ENCODE measurements at places on chromosomes 2 and 18. TPM values are rescaled to one million over a fixed set of nuclear protein-coding genes. Genes with fewer than 3 reads are reported as not detected.

DNA sequence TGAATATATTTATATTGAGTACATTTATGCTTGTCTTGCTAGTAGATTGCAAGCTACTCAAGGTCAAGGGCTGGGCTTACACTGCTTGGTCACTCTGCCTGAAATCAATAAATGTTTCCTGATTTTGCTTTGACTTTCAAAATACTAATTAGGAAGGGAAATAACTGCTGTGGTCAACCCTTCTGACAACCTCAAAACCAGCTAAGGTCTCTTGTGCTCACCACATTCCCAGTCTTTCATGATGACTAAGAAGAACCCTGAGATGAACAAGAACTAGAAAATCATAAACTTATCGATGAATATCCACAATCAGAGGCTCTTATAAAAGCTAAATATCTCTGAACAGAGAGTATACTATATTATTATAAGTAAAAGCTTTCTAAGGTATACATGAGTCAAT is 33.3 kb downstream of the ABCB11 start:
- DNase-seq, result no peak

GRCh38 chr18:61992285-61992684 is 99.5 kb upstream of the RNF152 start:
- peak; percentile 82 for DNase-seq

DNA sequence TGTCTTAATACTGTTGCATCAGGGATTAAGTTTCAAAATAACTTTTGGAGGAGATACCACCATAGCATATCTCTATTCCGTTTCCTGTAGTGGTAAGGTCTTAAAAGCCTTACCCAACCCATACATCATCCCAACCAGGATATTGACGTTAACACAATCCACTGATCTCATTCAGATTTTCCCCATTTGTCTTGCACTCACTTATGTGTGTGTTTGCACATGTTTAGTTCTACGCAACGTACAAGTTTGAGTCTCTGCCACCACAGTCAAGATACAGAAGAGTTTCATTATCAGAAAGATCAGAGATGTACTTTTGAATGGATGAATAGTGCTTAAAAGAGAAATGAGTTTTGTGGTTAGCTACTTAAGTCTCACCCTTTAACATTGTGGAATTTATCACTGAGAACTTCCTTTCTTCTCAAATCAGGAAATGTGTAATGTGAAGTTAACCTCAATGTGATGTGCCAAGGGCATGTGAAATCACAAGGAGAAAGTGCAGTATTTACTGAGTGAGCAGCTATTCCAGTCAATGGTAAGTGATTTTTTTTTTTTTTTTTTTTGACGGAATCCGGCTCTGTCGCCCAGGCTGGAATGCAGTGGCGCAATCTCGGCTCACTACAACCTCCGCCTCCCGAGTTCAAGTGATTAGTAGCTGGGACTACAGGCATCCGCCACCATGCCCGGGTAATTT is 69.2 kb upstream of the EPHA4 start:
- no peak for DNase-seq

DNA sequence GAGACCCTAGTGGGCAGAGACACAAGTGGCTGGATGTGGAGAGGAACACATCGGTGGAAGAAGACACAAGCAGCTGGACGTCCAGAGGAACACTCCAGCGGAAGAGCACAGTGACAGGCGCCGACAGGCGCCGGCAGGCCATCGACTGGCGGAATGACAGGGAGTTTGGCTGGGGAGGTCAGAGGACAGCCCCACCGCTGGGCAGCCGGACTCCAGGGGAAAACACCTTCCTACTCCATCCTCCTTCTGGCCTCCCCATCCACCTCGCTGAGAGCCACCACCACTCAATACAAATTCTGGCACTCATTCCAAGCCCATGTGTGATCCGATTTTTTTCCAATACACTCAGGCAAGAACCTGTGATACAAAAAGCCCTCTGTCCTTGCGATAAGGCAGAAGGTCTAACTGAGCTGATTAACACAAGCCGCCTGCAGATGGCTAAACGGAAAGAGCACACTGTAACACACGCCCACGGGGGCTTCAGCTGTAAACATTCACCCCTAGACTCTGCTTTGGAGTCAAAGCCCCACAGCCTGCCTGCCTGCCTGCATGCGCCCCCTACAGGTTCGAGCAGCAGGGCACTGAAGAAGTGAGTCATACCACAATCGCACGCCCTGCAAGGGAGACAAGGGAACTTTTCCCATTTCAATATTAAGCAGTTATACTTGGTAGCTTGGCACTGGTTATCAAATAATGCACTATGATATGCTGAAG is 50.2 kb upstream of the LRP1B start:
- DNase-seq, result peak; percentile 12

DNA sequence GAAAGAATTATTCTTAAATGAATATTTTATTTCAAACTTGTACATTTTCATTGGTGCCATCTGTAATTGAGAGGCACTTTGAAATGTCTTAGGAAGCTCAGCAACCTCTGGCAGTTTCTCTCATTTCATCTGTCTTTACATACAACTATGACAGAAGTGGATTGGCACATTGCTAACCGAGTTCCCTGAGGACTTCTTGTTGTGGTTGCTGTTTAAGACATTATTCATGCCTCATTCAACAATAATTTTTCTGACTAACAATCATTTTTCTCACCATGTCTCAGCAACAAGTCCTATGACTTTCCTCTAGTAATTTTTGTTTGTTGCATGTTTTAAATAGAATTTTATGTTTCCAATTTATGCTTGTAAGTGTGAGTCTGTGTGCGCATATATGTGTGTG is 284.0 kb upstream of the CWC22 start:
- DNase-seq, result peak; percentile 60

DNA sequence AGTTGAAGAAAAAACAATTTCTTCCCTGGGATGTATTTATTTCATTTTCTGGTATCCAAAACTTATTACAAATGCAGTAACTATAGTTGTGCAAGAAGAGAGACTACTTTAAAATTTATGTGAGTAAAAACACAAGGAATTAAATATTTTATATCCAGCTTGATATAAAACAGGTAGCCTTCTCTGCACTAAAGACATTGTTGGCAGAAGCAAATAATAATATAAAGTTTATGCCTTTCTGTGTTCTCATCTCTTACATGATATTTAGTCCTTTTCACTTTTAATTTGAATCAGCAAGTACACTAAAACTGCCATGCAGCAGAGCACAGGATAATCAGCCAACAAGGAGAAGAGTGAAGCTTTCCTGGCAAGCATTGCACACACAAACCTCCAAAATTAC is 352.7 kb downstream of the ARL6IP6 start:
- DNase-seq, result no peak

GRCh38 chr2:227485429-227485828 is 13.5 kb downstream of the AGFG1 start:
- no peak for DNase-seq

DNA sequence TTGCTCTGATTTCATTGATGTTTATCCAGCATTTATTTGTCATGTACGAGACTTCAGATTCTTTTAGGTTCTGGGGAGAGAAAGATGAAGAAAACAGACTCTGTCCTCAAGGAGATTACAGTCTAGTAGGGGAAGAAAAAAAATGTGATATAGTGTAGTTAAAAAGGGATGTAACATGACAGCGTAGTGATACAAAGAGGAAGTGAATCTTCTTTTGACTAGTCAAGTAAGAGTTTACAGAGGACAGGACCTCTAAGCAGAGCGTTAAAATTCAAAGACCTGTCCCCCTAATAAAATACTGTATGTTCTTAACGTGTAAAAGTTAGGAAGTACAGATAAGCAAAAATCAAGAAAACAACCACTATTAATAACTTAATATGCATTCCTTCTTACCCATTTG is 47.7 kb downstream of the NCOA1 start:
- DNase-seq, result no peak

DNA sequence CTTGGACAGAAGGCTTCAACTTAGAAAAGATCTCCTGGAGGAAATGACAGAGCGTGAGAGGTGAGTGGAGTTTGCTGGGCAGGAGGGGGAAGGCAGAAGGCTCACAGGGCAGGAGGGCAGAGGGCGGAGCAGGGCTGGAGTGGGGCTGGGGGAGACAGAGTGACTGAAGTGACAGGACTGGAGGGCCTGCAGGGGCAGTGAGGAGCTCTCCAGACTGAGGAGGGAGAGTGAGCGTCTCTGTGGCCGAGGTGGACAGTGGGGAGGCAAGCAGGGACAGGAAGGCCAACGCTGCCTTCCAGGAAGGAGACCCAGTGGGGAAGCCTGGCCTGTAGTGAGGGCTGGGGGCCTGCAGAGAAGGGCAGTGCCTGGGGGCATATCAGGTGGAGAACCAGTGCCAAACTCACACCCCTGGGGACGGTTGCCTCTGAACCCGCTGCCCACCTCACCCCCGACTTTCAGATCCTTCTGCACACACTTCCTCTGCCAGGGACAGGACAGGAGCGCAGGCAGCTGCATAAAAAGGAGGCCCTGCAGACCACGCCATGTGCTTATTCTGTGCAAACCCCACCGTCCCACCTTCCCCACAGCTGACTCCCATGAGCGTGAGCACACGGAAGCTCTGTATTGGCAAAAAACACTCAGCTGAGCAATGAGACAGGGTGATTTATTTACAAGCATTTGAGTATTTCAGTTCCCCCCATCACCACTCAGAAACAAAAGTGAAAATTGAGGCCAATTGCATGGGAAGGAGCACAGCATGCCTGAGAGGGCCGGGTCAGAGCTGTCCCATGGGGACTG is 244.3 kb downstream of the FAM210A start:
- DNase-seq, result no peak

- DNase-seq, result peak; percentile 40
Observed at GRCh38 chr2:159564081-159564480, 52.3 kb downstream of the BAZ2B start.

DNA sequence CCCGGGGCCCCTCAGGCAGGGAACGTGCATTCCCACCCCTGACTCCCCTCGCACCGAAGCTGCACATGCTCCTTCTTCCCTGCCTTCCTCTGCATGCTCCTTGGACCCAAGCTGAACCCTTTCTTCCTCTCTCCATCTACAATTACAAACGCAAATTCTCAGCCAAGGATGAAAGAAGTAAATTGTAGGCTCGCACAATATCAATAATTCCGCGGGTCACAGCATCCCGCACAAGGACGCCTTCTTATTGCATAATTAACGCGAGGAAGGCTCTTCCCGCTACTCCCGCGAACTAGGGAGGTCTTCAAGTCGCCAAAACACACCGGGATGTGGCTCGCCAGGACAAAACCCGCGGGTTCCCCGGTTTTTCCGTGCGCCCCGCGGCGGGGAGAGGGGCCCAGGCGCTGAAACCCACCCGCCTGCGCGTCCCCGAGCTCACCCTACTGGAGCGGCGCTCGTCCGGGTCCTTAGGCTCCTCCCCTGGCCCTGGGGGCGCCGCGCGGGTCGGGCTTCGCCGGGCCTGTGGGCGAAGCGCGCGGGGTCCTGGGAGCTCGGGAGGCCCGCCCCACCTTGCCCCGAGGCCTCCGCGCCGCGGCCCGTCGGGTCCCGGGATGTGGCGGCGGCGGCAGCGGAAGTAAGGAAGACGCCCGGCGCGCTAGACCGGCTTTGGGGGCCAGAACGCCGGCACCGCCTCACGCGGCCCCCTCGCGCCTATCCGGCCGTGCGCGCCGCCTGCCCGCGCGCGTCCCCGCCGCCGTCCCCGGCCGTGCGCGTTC is at the start of gene CHST10:
CHST10 (minus strand) TSS at position 734 of the 776 bp plus-strand sequence. CDS start 10,993 bp downstream, outside the sequence.
- DNase-seq, result peak; percentile 28

DNA sequence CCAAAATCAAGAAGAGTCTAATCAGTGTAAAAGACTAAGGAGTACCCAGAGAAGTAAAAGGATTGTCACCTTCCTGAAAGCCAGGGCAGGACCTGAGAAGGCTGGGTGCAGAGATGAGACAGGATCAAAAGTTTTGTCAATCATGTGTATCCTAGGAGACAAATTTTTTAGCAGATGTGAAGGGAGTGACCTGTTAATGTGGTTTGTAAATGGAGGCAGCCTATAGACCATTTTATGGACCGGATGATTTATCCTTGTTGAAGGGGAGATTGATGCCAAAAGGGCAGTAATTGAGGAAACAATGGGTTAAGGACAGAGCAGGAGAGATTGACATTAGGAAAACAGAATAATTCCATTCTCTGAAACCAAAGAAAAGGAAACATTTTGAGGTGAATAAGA is 813 bp downstream of the NDC80 start:
- no peak for DNase-seq

GPR155 gene
- 4.4 TPM for total RNA-seq

NAT8 gene
- total RNA-seq, result not detected

GPR45 gene
- total RNA-seq, result not detected

MYO5B gene
- total RNA-seq, result 0.56 TPM

Measured in IMR-90 (cell line).